ENCODE measurements at places on chromosomes 16 and 17.

GRCh38 chr16:89422905-89423630 lies 67.3 kb downstream of the ANKRD11 start:
- DNase-seq = peak; percentile 47

DNA sequence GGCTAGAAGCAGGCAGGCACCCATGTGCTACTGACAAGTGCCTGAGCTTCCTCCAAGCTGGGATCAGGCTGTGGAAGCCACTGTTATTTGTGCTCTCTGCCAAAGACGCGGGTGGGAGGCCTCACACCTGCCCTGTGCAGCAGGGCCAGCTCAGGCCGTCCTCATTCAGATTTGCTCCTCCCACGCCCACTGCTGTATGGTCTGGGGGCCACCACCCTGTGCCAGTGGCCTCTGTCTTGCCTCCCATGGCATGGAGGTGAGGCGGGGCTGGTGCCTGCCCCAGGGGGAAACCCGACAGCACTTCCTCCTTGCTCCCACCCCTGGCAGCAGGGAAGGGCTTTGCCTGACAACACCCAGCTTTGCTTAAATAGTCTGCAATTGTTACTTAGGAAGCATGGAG lies 356.5 kb upstream of the CDH8 start:
- DNase-seq = no peak

DNA sequence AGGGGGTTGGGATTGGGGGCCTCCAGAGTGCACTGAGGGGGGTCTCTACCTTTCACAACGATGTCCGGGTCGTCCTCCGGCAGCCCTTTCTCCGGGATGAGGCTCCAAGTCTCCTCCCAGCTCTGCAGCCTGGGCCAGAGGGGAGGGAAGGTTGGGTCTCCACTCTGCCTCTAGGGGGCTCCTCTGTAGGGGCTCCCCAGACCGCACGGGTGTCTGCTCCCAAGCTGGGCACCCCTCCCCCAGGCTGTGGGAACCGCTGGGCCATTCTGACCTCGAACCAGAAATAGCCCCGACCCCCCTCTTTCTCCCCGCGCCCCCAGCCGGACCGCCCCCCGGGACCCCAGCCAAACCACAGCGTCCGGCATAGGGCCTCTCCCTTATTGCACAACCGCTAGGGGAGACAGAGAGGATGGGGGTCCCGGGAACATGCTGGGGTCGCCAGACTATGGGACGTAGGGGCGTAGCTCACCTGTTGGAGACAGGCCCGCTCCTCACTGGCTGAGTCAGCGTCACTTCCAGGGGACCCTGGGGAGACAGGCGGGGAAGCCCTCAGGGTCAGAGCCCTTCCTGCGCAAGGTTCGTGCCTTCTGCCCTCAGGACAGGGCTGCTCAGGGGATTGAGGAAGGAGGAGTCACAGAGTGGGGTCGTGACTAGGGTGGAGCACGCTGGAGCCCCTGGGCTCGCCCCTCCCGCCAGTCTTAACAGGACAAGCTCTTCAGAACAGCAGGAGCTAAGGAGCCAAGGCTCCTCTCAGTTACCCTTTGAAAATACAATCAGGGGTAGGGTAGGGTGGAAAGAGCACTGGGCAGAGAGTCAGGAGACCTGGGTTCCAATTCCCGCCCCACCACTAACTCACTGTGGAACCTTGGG lies 2.7 kb downstream of the PLEKHH3 start:
- DNase-seq = no peak

- no peak for DNase-seq
Measured at GRCh38 chr17:19265755-19266154, 28.6 kb downstream of the EPN2 start.

DNA sequence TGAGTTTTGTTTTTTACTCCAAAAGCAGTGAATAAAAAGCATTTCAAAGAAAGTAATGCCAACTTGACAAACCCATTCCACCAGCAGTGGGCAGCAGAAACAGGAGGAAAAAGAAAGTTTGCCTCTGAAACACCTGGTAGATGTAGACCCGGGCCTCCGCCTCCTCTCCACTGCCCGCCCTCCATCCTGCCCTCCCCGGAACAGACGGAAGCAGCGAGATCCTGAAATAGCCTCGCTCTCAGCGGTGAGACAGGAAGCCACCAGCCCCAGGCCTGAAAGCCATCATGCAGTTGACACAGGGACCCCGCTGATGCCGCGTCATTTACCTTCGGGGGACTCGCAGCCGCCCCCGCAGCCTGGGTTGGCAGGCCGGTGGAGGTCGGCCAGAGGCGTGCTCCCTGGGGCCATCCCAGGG lies 67.8 kb downstream of the C16orf78 start:
- DNase-seq = peak; percentile 43

- peak; percentile 25 for DNase-seq
Measured at GRCh38 chr17:4420692-4421131, 13.0 kb upstream of the SPNS3 start.

DNA sequence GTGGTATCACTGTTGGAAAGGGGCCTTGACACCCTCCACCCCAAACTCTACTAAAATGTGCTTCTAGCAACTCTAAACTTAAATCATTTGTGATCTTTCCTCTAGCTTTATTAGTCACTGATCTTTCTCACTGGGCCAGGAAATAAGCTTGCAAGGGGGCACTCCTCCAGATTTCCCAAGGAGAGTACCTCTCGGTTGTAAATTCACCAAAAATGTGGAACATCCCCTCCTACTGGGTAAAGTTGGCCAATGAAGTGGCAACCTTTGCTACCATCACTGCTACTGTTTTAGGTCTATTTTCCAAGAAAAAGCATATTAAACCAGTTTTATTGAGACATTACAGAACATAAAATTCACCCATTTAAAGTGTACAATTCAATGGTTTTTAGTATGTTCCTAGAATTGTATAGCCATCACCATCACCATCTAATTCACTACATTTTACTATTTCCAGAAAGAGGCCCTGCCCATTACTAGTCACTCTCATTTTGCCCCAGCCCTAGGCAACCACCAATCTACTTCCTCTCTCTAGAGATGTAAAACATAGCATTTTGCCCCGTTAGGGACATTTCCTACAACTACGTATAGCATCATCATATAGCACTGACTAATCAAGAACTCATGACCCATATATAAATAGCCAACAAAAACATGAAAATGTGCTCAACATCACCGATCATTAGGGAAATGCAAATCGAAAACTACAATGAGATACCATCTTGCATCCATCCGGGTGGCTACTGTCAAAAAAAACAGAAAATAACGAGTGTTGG lies 44.6 kb upstream of the ADCY9 start:
- no peak for DNase-seq

- no peak for DNase-seq
Measured at GRCh38 chr17:39820541-39820940, 43.6 kb downstream of the IKZF3 start.

DNA sequence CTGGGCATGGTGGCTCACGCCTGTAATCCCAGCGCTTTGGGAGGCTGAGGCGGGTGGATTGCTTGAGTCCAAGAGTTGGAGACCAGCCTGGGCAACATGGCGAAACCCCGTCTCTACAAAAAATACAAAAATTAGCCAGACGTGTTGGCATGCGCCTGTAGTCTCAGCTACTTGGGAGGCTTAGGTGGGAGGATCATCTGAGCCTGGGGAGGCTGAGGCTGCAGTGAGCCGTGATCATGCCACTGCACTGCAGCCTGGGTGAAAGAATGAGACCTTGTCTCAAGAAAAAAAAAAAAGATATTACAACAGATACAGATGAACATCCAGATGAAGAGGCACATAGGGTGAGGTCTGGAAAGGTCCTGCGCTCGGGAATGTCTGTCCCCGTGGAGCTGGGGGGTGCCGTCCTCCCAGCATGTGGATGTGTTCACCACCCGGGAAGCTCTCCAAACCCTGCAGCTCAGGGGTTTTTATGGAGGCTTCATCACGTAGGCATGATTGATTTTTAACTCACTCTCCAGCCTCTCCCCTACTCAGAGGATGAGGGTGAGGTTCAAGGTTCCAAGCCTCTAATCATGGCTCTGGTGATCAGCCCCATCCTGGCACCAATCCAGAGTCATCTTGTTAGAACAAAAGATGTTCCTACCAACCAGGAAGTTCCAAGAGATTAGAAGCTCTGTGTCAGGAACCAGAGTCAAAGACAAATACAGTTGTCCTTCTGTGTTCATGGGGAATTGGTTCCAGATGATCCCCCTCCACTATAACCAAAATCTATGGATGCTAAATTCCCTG lies 85.0 kb upstream of the DNAJA2 start:
- DNase-seq = no peak

DNA sequence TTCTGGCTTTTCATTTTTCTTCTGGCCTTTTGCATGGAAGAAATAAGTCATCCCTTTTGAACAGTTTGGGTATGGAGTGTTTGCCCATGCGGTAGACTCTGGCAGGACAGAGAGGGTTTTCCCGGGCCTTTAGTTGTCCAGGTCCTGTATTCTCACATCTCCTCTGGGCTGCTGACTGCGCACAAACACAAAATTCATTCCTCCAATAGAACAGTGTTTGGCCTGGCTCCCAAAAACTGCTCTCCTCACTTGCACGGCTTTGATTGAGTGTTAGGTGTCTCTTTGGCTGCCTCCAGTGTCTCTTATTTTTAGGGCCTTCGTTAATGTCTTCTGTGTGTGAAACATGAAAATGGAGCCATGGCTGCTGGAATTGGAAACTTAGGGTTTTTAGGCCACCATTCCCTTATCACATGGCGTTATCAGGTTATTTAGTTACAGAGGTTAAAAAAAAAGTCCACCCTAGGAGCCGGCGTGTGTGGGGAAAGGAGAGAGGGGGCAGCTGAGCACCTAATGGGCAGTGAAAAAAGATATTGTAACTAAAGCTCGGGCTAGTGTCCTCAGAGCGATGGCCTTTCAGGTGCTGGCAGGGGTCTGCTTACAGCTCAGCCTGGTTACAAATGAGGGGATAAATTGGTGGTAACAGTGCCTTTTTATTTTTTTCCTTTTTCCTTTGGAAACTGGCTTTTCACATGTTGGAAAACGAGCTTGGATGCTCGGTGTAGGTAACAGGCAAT lies 47.3 kb downstream of the PRKCA start:
- no peak for DNase-seq

GRCh38 chr17:39027455-39028035 lies 60.3 kb upstream of the FBXO47 start:
- no peak for DNase-seq

DNA sequence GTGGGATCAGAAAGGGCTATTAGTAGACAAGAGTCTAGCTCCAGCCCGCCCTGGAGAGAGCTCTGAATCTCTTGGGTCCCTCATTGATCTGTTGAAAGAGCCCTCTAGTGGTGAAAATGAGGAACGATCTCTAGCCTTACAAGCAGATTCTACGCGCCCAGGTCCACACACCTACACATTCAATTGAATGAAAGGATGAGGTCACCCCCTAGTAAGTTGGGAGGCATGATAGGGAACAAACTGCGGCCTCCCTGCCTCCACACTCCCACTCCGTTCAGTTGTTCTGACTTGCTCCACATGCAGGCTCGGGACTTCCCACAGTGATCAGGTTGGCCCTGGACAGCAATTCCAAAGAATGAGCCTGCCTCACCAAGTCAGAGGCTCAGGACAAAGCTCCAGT lies 2.9 kb upstream of the CACNG3 start:
- DNase-seq = no peak

- peak; percentile 5 for DNase-seq
Measured at GRCh38 chr16:78045865-78046581, 23.7 kb downstream of the CLEC3A start.

- no peak for DNase-seq
Measured at GRCh38 chr17:34683390-34683789, 104.0 kb downstream of the TMEM132E start.

- DNase-seq = no peak
Measured at GRCh38 chr16:29988346-29989075, 6.9 kb downstream of the HIRIP3 start.

DNA sequence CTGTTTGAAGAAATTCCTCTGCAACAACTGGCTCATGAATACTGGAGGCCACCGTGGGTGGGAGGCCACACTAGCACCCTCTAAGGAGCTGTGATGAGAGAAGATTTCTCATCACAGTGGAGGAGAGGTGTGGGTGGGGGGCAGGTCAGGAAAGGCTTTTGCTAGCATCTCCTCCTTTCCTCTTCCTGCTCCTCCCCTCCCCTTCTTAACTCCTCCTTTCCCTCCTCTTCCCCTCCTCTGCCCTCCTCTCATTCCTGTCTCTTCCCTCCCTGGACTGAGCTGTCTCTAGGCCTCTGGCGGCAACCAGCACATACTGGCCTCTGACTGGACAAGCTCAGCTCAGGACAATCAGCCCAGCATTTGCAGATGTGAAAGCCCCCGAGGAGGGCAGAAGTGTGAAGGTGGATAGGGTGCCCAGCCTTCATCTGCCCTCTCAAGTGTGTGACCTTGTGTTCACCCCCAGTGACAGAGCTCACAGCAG lies 19.0 kb upstream of the LHX1 start:
- DNase-seq = no peak

DNA sequence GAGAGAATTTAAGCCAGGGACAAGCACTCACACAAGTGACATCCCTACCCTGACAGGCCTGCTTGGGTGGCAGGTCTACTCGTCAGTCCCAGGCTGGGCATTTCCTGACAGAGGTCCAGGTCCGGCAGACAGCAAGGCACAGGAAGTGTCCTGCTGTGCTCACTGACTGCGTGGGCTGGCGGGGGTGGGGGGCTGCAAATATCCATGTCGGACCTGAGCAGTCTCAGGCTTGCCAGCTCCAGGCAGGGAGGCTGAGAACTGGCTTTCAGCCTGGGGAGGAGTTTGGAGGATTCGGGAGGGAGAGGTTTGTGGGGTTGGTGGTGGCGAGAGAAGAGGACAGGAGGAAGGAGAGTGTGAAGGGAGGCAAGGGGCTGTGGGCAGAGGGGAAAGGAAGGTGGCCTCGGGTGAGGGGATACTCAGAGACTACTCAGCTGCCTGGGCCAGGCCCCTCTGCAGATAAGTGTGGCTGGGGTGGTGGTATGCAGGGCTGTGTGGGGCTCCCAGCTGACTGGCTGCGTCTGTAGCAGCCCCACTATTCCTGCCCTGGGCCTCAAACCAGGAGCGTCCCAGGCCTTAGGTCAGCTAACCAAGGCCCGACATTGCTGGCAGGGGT lies 7.8 kb downstream of the HIC1 start:
- DNase-seq = no peak

- no peak for DNase-seq
Measured at GRCh38 chr16:17773698-17774101, 302.9 kb upstream of the XYLT1 start.

GRCh38 chr16:82136956-82137821 lies 32.8 kb downstream of the MPHOSPH6 start:
- no peak for DNase-seq

- DNase-seq = no peak
Measured at GRCh38 chr16:22116095-22116700, 23.9 kb downstream of the VWA3A start.

DNA sequence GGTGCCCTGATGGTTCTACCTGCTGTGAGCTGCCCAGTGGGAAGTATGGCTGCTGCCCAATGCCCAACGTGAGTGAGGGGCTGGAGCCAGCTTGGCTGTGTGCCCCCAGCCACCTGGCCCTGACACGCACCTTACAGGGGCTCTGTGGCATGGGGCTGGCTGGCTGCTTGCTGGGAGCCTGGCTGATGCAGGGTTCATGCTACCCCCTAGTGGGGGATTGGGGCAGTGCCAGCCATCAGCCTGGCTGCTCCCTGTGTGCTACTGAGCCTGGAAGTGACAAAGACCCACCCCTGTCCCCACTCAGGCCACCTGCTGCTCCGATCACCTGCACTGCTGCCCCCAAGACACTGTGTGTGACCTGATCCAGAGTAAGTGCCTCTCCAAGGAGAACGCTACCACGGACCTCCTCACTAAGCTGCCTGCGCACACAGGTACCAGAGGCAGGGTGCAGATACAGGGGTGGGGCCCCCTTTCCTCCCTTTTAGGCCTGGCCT lies 5.7 kb downstream of the GRN start:
- peak; percentile 60 for DNase-seq

All from activated CD8-positive, alpha-beta memory T cell treated with anti-CD3 and anti-CD28 coated beads for 1 hour (primary cell).